Stimulated activated CD8-positive, alpha-beta memory T cell treated with anti-CD3 and anti-CD28 coated beads, Interleukin-15, amount 100 ng/mL, for 4 hours (primary cell): ENCODE measurements at places on chromosomes 3 and 15.

- no peak for DNase-seq
Measured at GRCh38 chr15:57335719-57336118, 40.6 kb upstream of the CGNL1 start.

DNA sequence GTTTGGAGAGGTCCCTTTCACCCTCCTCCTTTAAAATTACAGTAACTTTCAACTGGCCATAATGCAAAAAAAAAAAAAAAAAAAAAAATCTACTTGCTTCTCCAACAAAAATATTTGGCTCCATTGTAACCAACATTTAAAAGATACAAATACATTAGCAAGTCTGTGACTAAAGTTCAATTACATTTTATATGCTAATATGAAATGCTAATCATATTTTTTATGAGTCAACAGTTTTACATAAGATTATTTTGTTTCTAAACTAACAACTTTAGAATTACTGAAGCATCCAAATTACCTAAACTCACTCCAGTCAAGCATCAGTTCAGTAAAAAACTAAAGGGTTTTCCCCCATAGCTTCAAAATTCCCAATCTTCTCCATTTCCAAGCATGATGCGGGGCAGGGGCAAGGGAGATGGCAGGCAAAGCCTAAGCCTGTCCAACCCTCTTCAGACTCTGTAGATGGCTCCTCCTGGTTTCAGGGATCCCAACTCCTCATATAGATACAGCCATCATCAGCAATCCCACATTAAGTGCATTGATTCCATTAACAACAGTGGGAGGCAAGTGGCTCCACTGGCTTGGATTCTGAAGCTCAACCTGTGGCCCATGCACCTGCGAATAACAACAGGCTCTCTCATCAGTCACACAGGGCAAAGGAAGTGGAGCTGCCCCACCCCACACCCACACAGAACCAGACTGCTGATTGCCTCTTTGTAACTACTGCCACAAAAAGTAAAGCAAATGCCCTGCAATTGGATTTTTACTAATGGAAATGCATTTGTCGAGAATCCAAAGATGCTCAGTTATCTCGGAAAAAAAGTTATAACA lies 15.0 kb downstream of the SFMBT1 start:
- DNase-seq: peak; percentile 16

DNA sequence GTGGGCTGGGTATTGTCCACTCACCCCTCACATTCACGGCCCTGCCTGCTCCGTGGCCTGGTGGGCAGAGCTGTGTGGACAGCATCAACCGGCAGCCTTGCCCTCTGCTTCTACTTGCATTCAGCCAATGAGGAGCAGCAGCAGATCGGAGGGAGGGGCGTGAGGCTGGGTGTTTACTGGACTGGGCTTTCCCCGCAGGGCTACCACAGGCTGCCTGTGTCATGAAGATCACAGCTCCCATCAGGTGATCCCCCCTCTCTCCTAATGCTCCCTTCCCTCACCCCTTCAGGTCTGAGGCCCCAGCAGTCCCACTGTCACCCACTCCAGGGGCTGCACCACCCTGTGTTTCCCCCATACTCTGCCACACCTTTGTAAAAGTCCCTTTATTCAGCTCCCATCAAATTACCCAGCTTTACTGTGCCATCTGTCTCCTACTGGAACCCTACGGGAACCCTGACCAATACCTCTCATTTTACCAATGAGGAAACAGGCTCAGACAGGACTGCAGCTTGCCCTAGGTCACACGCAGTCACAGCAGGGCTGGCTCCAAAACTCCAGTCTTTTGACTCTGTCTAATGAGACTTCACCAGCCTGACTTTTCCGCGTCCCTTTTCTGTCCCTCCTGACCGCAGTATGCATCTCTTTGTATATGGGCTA lies 81.1 kb downstream of the MEGF11 start:
- no peak for DNase-seq

DNA sequence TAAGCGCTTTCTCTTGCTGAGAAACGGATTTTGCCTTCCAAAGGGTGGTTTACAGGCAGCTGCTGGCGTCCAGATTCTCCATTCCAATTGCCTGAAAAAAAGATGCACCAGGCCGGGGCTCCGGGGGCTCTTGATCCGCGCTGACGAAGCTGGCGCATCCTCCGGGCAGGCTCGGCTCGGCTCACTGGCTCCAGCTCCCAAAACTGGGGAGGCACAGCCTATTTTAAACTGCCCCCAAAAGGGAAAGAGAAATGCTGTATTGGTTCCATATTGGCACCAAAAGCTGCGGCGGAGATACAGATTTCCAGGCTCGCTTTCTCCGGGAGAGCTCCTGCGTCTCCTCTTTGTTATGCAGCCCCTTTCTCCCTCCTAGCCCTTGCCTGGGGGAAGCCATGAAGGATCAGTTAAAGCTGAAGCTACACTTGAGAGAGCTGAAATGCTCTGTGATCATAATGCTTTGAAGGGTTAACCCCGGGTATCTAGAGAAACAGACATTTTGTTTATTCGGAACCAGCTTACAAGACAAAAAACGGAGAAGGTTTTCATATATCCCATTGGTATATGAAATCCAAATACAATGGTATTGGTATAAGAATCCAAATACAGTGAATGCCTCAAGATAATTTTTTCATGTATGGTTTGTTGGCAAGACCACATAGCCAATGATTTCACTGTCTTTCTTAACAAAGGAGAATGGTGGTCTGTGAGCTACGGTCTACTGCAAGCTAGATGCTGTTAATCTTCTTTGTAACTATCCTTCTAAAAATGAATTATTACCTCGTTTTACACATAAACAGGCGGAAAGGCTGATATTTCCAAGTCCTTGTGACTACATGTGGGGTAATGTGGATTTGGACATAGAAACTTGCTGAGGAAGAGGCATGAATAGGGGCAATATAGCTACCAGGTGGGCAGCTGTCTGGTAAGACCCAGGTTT lies 693 bp downstream of the CD200 start:
- no peak for DNase-seq

GRCh38 chr3:142586803-142587406 lies 8.4 kb upstream of the ATR start:
- no peak for DNase-seq
